Skeletal muscle tissue (tissue), 5 donors: ENCODE measurements at places on chromosomes 7 and 10. TPM values are rescaled to one million over a fixed set of nuclear protein-coding genes. Genes with fewer than 3 reads are reported as not detected.

Gene GFRA1
- total RNA-seq: 24.0 TPM

Gene VWC2
- total RNA-seq: under 0.01 TPM

Gene PSD
- 3.7 TPM for total RNA-seq

Gene LIPF
- total RNA-seq: not detected

Gene CUZD1
- total RNA-seq: 0.52 TPM

Gene FAM25A
- total RNA-seq: not detected

Gene CDHR1
- under 0.01 TPM for total RNA-seq

Gene SFR1
- 2.1 TPM for total RNA-seq
